NCI-H1694 treated with DMSO at 0.1 percent for 48 hours (cell line): ENCODE measurements at places on chromosomes 6 and 20.

DNA sequence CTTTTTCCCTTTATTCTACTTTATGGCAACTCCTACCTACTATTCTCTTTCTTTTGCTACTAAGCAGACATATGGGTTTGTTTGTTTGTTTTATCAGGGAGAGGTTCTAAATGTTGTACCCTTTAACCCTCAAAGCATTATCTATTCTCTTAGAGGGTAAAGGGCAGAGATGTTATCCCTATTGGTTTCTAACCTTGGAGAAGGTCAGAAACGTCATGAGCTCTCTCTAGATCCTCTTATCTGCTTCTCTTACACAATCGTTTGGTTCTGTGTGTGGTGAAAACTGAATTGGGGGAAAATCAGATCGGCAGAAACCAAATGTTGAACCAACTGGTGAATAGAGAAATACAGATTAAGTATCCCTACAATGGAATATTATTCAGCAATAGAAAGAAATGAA lies 6.4 kb upstream of the MPC1 start:
- no peak for DNase-seq

- DNase-seq, result no peak
Measured at GRCh38 chr20:42795111-42795695, 394.5 kb downstream of the PTPRT start.

DNA sequence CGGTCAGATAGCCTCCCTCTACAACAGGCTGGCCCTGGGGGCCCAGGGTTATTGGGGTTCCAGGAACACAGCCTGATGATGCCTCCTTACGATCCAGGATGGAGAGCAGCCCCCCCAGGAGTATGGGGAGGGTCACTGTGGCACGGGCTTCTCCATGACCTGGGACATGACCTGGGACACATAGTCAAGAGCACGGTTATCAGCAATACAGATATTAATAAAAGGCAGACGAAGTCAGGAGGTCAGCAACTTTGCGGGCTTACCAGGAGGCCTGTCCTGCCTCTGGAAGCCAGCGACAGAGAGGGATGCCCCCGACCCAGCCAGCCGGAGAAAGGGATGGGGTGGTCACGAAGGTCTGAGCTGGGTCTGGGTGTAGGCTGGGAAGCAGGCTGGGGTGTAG lies 795 bp downstream of the MMP24OS start:
- no peak for DNase-seq

GRCh38 chr6:23952245-23952644 lies 173.8 kb upstream of the NRSN1 start:
- DNase-seq, result no peak

- peak; percentile 82 for DNase-seq
Measured at GRCh38 chr6:45378334-45378926, 696 bp upstream of the SUPT3H start.

- DNase-seq, result no peak
Measured at GRCh38 chr6:123745895-123746294, 57.8 kb upstream of the NKAIN2 start.

DNA sequence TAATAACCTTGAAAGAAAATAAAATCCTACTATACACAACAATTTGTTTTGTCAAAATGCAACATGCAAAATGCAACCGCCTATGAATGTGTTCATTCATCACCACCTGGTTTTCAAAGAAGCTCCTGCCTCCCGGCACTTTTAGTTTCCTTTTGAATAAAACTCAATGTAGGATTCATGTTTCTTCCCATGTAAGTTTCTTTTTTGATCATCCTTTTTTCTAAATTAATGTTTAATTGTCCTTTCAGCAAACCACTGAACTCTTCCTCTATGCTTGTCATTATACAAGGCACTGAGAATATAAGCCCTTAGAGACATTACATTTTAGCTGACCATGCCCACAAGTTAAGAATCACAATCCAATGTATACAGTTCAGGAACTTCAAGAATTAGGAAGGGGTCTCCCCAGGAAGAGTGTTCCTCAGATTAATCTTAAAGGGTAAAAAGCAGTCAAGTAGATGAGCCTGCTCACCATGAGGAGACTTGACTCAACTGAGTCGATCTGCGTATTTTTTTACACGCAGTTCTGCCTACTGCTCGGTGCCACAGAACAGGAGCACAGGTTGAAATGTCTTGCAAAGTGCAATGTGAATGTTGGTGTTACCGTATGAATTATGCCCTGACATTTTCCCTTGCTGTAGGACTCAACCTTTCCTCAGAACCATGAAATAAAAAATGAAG lies 7.2 kb upstream of the THEMIS start:
- DNase-seq, result no peak

GRCh38 chr6:6591778-6592465 lies 3.4 kb downstream of the LY86 start:
- DNase-seq, result peak; percentile 17

DNA sequence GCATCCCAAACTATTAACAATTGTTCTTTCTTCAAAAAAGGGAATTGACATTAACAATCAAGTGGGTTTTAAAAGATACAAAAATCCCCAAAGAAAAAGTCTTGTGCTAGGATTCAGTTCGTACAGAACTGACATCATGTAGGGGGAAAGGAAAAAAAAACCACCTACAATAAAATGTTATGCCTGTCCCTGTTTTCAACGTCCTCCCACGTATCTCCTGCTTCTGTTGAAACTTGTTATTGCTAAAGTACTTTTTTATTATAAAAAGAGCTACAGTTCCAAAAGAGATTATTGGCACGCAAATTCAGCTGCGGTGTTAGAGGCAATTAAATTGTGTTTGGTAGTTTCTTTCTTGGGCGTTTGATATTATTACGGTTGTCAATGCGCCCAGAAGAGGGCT lies 102.8 kb upstream of the PHACTR1 start:
- no peak for DNase-seq
